ENCODE measurements at places on chromosomes 1 and 21.

- DNase-seq: no peak
- H3K4me3 ChIP-seq: peak overlapping the region; percentile 21
- H3K4me1 ChIP-seq: peaks cover 11% of the 10 kb centered on the region
Observed at GRCh38 chr21:16279731-16280581, 550.2 kb downstream of the USP25 start.

- no peaks in the 10 kb centered on the region for H3K36me3 ChIP-seq
- no peak for DNase-seq
- no peak overlapping the region for H3K27ac ChIP-seq
- peaks cover 24% of the 10 kb centered on the region for H3K4me1 ChIP-seq
- H3K4me3 ChIP-seq: peak overlapping the region; percentile 38
- no peaks in the 10 kb centered on the region for H3K27me3 ChIP-seq
Observed at GRCh38 chr1:3454811-3455618, 550 bp downstream of the ARHGEF16 start.

DNA sequence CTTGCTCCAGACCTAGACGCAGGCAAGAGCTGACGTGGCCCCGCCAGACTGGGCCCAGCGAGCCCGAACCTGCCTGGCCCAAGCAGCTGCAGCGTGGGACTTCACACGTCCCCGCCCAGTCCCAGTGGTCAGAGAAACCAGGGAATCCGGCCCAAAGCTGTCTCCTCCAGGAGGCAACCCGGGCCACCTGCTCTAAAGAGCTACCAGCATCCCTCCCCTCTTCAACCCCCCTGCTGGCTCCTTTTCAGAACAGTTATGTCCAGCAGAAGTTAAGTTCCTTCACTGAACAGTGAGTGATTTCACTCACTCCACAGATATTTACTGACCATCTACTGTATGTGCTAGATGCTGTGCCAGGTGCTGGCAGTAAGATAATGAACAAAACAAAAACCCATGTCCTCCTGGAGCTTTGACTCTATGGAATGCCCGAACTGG is 2.1 kb upstream of the EFNA1 start:
- H3K4me1 ChIP-seq: peaks cover 34% of the 10 kb centered on the region
- H3K4me3 ChIP-seq: no peak overlapping the region
- H3K27me3 ChIP-seq: no peaks in the 10 kb centered on the region
- H3K36me3 ChIP-seq: no peaks in the 10 kb centered on the region

- H3K27me3 ChIP-seq: no peaks in the 10 kb centered on the region
- no peaks in the 10 kb centered on the region for H3K36me3 ChIP-seq
- H3K4me3 ChIP-seq: no peak overlapping the region
- no peak overlapping the region for H3K27ac ChIP-seq
- H3K4me1 ChIP-seq: no peaks in the 10 kb centered on the region
Observed at GRCh38 chr1:104295511-104295910, 545.8 kb downstream of the AMY1C start.

GRCh38 chr1:245538671-245539070 is 383.9 kb downstream of the KIF26B start:
- H3K4me1 ChIP-seq: no peaks in the 10 kb centered on the region
- H3K27ac ChIP-seq: no peak overlapping the region
- H3K36me3 ChIP-seq: no peaks in the 10 kb centered on the region
- no peaks in the 10 kb centered on the region for H3K27me3 ChIP-seq
- H3K4me3 ChIP-seq: no peak overlapping the region

DNA sequence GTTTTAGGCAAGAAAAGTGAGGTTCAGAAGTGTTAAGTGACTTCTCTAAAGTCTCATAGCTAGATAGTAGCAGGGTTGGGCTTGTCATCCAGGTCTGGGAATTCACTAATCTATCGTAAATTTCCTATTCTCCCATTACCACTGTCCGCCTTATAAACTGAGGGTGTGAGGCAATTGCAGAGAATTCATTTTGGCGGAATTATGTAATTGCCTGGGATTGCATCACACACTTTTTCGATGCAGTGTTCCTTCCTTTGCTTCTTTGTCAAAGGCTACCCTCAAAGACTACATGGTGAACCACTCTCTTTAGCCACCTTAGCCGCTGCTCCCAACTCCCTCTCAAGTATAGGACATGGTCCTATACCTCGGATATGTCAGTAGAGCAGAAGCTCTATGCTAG is 19.1 kb downstream of the SELP start:
- H3K27me3 ChIP-seq: no peaks in the 10 kb centered on the region
- no peaks in the 10 kb centered on the region for H3K4me1 ChIP-seq
- no peak overlapping the region for H3K4me3 ChIP-seq
- no peaks in the 10 kb centered on the region for H3K36me3 ChIP-seq
- no peak for DNase-seq

- H3K27me3 ChIP-seq: no peaks in the 10 kb centered on the region
- no peaks in the 10 kb centered on the region for H3K4me1 ChIP-seq
- peaks cover 27% of the 10 kb centered on the region for H3K36me3 ChIP-seq
- DNase-seq: no peak
Observed at GRCh38 chr1:40746344-40747090, 37.1 kb upstream of the KCNQ4 start.

DNA sequence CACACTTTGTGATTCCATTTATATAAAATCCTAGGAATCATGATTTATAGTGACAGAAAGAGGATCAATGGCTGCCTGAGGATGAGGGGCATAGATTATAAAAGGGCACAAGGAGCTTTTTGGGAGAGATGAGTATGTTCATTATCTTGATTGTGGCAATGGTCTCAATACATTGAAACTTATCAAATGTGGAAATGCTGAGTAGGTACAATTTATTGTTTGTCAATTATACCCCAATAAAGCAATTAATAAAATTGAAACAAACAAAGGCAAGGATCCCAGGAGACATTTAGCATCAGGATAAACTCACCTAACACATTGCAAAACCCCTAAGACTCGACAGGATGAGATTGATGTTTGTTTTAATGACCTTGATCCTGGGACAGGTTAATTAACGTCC is 153.1 kb upstream of the KLHDC7A start:
- no peaks in the 10 kb centered on the region for H3K4me1 ChIP-seq
- H3K4me3 ChIP-seq: no peak overlapping the region
- no peak for DNase-seq
- H3K27me3 ChIP-seq: peaks cover 54% of the 10 kb centered on the region

DNA sequence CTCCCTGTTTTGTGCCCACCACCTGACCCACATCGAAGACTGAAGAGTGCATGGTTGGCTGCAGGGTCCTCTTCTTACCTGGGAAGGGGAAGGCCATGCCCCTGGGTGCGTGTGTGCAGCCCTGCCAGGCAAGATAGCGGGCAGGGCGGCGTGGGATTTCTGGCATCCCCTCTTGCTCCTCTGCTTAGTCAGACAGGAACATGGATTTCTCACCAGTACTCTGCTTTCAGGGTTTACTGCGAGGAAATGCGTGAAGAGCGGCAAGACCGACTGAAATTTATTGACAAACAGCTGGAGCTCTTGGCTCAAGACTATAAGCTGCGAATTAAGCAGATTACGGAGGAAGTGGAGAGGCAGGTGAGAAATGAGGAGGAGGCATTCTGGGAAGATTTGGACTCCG is 15.5 kb upstream of the MIIP start:
- peaks cover 82% of the 10 kb centered on the region for H3K36me3 ChIP-seq
- no peaks in the 10 kb centered on the region for H3K27me3 ChIP-seq
- H3K27ac ChIP-seq: no peak overlapping the region
- no peak for DNase-seq

- no peak for DNase-seq
- H3K4me1 ChIP-seq: no peaks in the 10 kb centered on the region
- H3K27me3 ChIP-seq: peaks cover 88% of the 10 kb centered on the region
- no peaks in the 10 kb centered on the region for H3K36me3 ChIP-seq
- H3K27ac ChIP-seq: no peak overlapping the region
Observed at GRCh38 chr1:1176931-1177330, 3.3 kb downstream of the TTLL10 start.

GRCh38 chr1:219568733-219569132 is 44.2 kb downstream of the ZC3H11B start:
- no peaks in the 10 kb centered on the region for H3K36me3 ChIP-seq
- no peak overlapping the region for H3K27ac ChIP-seq
- H3K4me3 ChIP-seq: no peak overlapping the region
- no peak for DNase-seq
- H3K27me3 ChIP-seq: no peaks in the 10 kb centered on the region

GRCh38 chr1:11807133-11807532 is 1.1 kb downstream of the CLCN6 start:
- H3K27ac ChIP-seq: peak overlapping the region; percentile 97
- no peak for DNase-seq

DNA sequence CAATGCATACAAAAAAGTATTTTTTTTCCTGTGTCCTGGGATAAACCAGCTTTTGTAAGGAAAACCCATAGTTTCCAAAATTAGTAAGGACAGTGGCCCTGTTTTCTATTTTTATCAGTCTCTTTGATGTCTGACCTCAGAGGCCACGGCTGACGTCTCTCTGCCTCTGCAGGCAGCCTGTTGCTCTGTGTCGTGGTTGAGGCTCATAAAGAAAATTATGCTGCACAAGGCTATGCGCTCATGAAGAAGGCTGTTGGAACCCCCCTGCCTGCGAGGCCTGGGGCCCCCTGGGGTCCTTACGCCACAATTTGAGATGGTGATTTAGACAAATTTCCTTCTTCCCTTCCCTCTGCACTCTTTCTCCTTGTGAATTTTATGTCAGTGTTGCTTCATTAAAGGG is 48.9 kb downstream of the AGPAT3 start:
- H3K27me3 ChIP-seq: no peaks in the 10 kb centered on the region
- no peak overlapping the region for H3K27ac ChIP-seq
- peaks cover 5% of the 10 kb centered on the region for H3K36me3 ChIP-seq
- H3K4me3 ChIP-seq: no peak overlapping the region
- peak; percentile 48 for DNase-seq

- H3K27me3 ChIP-seq: peaks cover 99% of the 10 kb centered on the region
- no peak overlapping the region for H3K27ac ChIP-seq
Observed at GRCh38 chr1:46487818-46488218, 1.8 kb upstream of the DMBX1 start.

DNA sequence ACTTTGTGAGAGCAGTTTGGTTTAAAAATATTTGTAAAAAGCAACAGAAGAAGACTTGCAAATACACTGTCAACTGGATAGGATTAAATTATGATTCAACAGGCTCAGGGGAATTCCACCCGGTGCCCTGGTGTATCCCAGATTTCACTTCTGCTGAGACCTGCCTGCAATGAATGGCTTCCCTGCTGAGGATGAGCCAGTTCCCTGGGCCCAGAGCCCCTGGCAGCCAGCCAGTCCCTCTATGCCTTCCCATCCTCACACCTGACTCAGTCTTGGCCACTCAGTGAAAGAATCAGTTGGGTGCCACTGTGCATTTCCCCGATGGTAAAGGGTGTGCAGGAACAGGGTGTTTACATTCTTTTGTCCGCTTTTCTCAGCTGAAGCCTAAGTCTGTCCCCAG is 64.4 kb downstream of the KCTD3 start:
- H3K4me1 ChIP-seq: peaks cover 4% of the 10 kb centered on the region
- no peaks in the 10 kb centered on the region for H3K27me3 ChIP-seq
- no peak overlapping the region for H3K4me3 ChIP-seq
- H3K27ac ChIP-seq: no peak overlapping the region
- no peaks in the 10 kb centered on the region for H3K36me3 ChIP-seq

DNA sequence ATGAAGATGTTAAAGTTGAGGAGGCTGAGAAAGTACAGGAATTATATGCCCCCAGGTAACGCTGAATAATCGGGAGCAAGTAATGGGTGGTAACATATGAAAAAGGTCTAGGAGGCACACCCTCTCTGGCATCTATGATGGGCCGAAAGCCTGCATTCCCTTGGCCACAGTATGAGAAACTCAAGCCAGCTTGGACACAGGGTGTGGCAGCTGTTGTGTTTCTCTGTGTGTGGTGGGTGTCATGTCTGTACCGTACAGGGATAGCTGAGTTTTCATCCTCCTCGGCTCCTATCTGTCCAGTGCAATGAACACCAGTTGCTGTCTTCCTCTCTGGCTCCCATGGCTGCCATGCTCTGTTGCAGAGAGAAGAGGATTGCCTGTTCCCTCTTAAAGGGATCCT is 32.9 kb downstream of the NBPF3 start:
- DNase-seq: no peak
- H3K27ac ChIP-seq: no peak overlapping the region
- no peaks in the 10 kb centered on the region for H3K4me1 ChIP-seq
- H3K27me3 ChIP-seq: no peaks in the 10 kb centered on the region
- peaks cover 42% of the 10 kb centered on the region for H3K36me3 ChIP-seq

DNA sequence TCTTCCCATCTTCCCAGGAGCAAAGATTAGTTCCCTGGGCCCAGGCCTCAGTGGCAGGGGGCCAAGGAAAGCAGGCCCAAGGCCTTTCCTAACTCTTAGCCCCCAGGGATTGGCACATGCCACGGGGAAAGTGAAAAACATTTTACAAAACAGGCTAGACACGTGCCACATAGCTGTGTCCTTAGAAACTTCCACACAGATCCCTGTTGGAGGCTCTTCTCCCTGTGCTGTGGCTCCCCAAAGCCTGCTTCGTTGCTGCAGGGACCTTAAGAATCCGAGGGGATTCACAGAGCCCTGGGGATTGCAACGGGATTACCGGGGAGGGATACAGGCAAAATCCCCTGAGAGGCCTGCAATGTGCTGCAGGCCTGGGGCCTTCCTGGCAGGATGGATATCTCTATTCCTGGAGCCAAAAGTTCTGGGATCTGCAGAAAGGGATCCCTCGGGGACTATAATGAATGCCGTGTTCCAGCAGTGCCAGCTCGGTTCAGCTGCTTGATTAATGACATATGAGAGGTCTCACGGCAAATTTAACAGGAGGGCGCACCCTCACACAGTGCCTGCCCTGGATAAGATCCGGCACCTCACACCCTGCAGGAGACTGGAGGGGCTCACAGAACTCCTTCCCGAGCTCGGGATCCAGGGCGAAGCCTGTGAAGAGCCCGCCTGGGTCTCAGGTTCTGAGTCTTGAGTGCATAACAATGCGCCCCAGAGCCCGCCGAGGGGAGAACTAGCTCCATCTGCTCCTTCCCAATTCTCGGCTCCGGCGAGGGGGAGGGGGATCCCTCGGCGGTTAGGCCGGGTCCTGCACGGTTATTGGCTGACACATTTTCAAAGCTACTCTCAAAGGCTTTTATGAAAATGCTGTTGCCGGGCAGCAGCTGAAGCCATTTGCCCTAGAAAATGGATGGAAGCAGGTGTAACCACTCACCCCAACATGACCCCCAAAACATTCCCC is 15.3 kb upstream of the RGS8 start:
- peak overlapping the region; percentile 41 for H3K27ac ChIP-seq
- H3K4me1 ChIP-seq: peaks cover 31% of the 10 kb centered on the region
- H3K4me3 ChIP-seq: peak overlapping the region; percentile 12
- no peaks in the 10 kb centered on the region for H3K36me3 ChIP-seq
- H3K27me3 ChIP-seq: no peaks in the 10 kb centered on the region

- no peaks in the 10 kb centered on the region for H3K36me3 ChIP-seq
- no peaks in the 10 kb centered on the region for H3K4me1 ChIP-seq
- peaks cover 18% of the 10 kb centered on the region for H3K27me3 ChIP-seq
Observed at GRCh38 chr1:54811739-54812655, 10.9 kb upstream of the TTC22 start.

All from tibial artery (tissue), 4 donors.